K562 (cell line): ENCODE measurements at places on chromosomes 6 and 20.

GRCh38 chr6:42168650-42169049 is 4.5 kb upstream of the GUCA1A start:
- 0 out of 2 replicates have a peak, but pooled peaks cover 8% of the 10 kb centered on the region for H3K4me1 ChIP-seq
- peaks cover 9% of the 10 kb centered on the region for H3K27me3 ChIP-seq
- H3K27ac ChIP-seq: no peak overlapping the region
- H3K4me3 ChIP-seq: no peak overlapping the region
- no peak for DNase-seq
- no peaks in the 10 kb centered on the region for H3K36me3 ChIP-seq

GRCh38 chr6:25181923-25182322 is 97.3 kb upstream of the CARMIL1 start:
- no peaks in the 10 kb centered on the region for H3K36me3 ChIP-seq
- DNase-seq: no peak
- H3K27me3 ChIP-seq: peaks cover 4% of the 10 kb centered on the region; the same call in 2 of the 3 replicates
- no peak overlapping the region for H3K27ac ChIP-seq
- H3K4me3 ChIP-seq: no peak overlapping the region

GRCh38 chr20:33282991-33283555 is at the start of gene BPIFB1:
Gene BPIFB1, plus strand, starts transcription at chr20:33283214. Its CDS starts 2,860 bp downstream, at chr20:33286074.
- H3K27ac ChIP-seq: no peak within 1 kb of the TSS
- H3K4me3 ChIP-seq: no peak within 1 kb of the TSS
- H3K27me3 ChIP-seq: peaks cover 71% of the 10 kb centered on the region
- no peaks in the 10 kb centered on the region for H3K36me3 ChIP-seq
- H3K4me1 ChIP-seq: no peaks in the 10 kb centered on the region

GRCh38 chr6:119829006-119829405 is 479.4 kb upstream of the MAN1A1 start:
- no peaks in the 10 kb centered on the region for H3K36me3 ChIP-seq
- no peak for DNase-seq
- H3K27me3 ChIP-seq: no peaks in the 10 kb centered on the region
- H3K4me3 ChIP-seq: no peak overlapping the region

DNA sequence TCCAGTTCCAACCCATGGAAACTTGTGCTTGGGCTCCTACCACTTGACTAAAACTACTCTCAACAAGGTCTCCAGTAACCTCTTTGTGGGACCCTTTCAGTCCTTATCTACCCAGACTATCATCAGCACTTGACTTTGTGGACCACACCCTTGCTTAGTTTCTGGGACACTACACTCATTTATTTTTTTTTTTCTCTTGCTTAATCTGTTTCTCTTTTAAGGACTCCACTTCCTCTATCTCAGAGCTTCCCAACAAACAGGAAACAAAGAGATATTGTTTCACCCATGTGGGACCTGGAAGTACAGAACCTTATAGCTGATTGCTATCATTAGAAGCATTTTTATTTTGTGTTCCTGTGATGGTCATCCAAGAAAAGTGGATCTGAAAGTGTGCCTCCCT is 28.8 kb upstream of the ME1 start:
- no peaks in the 10 kb centered on the region for H3K36me3 ChIP-seq
- H3K27me3 ChIP-seq: no peaks in the 10 kb centered on the region
- DNase-seq: no peak
- H3K4me3 ChIP-seq: no peak overlapping the region

DNA sequence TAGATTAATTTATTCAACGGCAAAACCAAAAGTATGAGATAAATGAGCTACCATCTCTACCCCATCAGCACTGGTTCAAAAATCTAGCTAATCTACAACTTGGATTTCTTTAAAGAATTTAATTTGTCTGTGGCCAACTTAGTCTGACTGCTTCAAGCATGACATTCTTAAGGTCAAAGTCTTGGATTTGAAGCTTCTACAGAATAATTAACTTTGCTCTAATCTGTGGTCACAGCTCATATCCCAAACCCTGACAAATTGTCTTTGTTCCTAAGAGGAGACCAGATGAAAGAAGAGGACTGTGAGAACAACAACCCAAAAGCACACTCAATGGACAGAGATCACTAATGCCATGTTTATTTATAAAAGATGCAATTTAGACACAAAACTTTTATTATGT is 166.9 kb upstream of the EPHA7 start:
- no peaks in the 10 kb centered on the region for H3K4me1 ChIP-seq
- H3K27ac ChIP-seq: no peak overlapping the region
- DNase-seq: no peak
- H3K36me3 ChIP-seq: no peaks in the 10 kb centered on the region

DNA sequence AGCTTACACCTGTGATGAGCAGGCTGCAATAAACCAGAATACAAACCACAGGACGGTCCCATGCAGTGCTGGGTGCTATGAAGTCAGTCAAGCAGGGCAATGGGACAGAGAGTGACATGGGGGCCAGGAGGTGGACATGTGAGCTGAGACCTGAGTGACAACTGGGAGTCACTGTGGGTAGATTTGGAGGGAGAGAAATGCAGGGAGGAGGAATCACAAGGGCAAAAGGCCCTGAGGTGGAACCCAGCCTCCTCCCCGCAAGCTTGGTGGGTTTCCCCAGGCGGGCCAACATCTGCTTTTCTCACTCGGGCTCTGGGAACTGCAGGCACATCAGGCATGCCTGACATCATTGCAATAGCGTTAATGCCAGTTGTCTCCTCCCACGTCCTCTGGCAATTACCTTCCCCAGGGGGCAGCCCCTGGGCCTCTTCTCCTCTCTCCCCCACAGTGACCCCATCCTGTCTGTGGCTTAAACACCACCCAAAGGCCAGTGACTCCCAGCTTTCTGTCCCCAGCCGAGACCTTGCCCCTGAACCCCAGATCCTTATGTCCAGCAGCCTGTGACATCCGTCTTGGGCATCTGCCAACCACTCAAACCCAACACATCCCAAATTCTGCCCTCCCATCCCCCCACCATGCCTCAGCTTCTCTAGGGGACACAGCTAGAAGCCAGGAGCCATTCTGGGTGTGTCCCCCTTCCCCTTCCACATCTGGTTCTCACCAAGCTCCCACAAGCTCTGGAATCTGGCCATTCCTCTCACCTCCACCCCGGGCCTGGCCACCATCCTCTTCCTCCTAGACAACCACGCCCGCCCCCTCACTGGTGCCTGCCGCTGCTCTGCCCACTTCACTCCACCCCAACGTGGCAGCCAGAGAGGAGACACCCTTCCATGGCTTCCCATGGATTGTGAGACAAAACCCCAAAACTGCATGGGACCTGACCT is 28.2 kb downstream of the PDRG1 start:
- DNase-seq: no peak
- peaks cover 12% of the 10 kb centered on the region for H3K4me1 ChIP-seq
- peaks cover 41% of the 10 kb centered on the region for H3K27me3 ChIP-seq
- no peak overlapping the region for H3K4me3 ChIP-seq

GRCh38 chr6:43771210-43771857 is 1.3 kb downstream of the VEGFA start:
- H3K27ac ChIP-seq: peak overlapping the region; percentile 91
- peak; percentile 86 for DNase-seq
- H3K4me3 ChIP-seq: peak overlapping the region; percentile 97
- no peaks in the 10 kb centered on the region for H3K27me3 ChIP-seq
- peaks cover 31% of the 10 kb centered on the region for H3K4me1 ChIP-seq
- peaks cover 44% of the 10 kb centered on the region for H3K36me3 ChIP-seq

DNA sequence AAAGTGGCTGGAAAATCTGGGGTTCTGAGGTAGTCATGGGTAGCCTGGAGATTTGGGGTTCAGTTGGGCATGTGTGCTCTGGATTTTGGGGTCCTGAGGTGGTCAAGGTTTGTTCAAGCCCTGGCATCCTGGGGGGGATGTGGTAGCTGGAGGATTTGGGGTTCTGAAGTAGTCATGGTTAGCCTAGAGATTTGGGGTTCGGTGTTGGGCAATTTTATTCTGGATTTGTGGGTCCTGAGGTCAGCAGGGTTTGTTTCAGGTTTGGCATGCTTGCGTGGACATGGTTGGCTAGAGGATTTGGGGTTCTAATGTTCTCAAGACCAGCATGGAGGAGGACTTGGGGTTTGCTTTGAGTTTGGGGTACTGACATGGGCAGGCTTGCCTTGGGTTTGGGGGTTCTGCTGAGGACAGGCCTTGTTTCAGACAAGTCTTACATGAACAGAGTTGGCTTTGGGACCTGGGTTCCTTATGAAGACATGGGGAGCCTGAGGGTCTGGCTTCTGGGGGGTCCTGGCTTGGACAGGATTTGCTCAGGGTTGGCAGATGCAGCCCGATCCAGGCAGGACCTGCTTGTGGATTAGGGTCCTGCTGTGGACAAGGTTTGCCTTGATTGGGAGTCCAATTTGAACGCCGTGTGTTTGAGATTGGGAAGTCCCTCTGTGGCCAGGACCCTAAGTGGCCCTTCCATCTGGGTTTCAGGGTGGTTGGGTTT is 906 bp downstream of the ANKRD60 start:
- no peak overlapping the region for H3K4me3 ChIP-seq
- H3K36me3 ChIP-seq: no peaks in the 10 kb centered on the region
- H3K27me3 ChIP-seq: peaks cover 52% of the 10 kb centered on the region
- no peak overlapping the region for H3K27ac ChIP-seq
- no peaks in the 10 kb centered on the region for H3K4me1 ChIP-seq

DNA sequence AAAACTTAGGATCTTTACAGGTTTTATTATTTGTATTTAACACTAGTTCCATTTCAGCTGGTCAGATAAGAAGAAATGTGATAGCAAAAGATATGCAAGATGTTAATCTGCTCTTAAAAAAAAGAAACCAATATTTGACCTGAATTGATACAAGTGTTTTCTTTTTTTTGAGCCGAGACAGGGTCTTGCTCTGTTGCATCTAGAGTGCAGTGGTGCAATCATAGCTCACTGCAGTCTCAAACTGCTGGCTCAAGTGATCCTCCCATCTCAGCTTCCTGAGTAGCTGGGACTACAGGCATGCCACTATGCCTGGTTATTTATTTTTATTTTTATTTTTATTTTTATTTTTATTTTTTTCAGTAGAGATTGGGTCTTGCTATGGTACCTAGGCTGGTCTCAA is 133.0 kb downstream of the GMPR start:
- H3K27me3 ChIP-seq: peaks cover 21% of the 10 kb centered on the region
- H3K4me1 ChIP-seq: no peaks in the 10 kb centered on the region
- no peak overlapping the region for H3K4me3 ChIP-seq
- H3K27ac ChIP-seq: no peak overlapping the region
- DNase-seq: no peak

GRCh38 chr20:63293456-63293855 is 470 bp downstream of the COL20A1 start:
- H3K27me3 ChIP-seq: peaks cover 12% of the 10 kb centered on the region; the same call in 2 of the 3 replicates
- peaks cover 79% of the 10 kb centered on the region for H3K4me1 ChIP-seq
- DNase-seq: no peak
- no peak overlapping the region for H3K27ac ChIP-seq
- H3K36me3 ChIP-seq: peaks cover 14% of the 10 kb centered on the region; the same call in 1 of the 3 replicates
